ENCODE measurements at places on chromosomes 2 and 18.

DNA sequence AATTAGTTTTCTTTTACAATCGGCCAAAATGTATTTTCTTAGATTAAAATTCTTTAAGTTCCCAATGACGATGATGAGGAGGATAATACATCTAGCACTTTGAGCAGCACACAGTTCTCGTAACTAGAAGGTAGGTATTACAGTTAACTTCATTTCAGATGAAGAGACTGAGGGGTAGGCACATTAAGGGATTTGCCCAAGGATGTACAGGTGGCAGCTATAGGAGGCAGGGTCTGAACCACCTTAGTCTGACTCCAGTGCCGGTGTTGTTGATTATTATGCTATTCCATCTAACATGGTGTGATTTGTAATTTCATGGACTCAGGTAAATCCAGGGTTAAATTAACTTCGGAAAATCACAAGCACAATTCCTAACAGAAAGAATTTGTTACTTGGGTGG lies 1.1 kb downstream of the CD28 start:
- DNase-seq, result no peak

DNA sequence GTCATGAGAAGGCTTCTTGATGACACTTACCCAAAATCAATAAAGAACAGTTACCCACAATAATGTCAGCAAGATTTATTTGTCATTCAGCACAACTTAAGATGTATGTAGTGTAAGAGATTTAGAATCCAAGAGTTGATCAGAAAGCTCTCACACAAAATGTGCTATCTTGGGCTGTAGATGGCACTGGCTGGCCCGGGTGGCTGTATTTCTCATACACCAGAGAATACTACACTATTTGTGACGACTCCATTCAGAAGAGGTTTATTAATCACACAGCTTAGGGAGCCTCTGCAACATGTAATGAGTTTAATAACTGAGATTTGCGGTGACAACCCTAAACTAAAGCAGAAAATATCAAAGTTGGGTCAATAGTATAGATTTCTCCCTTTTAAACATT lies 530.4 kb upstream of the KLHL29 start:
- no peak for DNase-seq

- DNase-seq, result no peak
Measured at GRCh38 chr2:16763493-16763899, 97.9 kb upstream of the CYRIA start.

- no peak for DNase-seq
Measured at GRCh38 chr2:137607722-137608318, 356.5 kb upstream of the HNMT start.

- DNase-seq, result no peak
Measured at GRCh38 chr18:11994336-11994702, 13.0 kb downstream of the IMPA2 start.

Measured in fibroblast of skin of left quadriceps (primary cell).